Activated naive CD8-positive, alpha-beta T cell treated with anti-CD3 and anti-CD28 coated beads, Interleukin-2, amount 50 U/mL, for 16 hours (primary cell): ENCODE measurements at places on chromosomes 1 and 21.

- no peak for DNase-seq
Measured at GRCh38 chr1:34060901-34061415, 104.1 kb downstream of the CSMD2 start.

DNA sequence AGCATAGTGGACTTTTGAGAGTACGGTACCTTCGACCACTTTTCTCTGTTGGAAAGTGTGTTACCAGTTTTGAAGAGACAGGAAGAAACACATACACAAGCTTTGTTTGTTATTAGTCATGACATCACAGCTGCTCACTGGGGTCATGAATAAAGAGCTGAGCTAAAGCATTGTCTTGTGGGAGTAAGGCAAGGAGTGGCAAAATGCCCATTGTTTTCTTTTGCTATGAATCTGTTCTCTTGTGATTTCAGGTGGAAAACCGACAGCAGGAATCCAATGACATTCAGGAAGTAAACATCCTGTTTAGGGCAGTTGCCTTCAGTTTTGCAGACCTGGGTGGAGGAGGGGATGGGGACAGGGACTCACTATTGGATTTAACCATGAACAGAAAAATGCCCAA is 66.2 kb downstream of the RGL1 start:
- no peak for DNase-seq

DNA sequence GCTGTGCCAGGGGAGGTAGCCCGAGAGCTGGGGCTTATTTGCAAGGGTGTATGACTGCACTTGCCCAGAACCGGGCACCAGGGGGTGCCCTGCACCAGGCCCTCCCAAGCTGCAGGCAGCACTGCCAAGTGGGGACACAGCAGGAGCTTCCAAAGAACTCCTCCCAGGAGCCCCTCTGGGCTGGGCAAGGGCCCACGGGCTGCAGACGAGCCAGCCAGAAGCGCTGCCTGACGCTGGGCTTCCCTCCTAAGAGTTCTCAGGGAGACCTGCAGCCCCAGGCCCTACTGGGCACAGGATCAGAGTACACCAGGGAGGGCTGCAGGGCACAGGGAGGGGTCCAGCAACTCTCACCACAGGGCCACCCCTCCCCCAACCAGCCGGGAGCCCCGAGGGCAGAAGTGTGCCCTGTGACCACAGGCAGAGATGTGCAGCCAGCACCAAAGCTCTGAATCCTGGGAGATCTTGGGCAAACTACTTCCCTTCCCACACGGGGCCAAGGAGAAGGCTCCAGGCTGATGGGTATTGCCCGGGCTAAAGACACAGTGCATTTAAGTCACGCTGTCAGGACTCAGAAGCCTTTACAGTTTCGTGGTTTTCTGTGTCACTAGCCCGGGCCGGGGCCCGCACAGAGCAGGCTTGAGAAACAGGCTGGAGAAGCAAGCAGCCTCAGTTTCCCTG is 63.4 kb downstream of the KCNAB2 start:
- no peak for DNase-seq

DNA sequence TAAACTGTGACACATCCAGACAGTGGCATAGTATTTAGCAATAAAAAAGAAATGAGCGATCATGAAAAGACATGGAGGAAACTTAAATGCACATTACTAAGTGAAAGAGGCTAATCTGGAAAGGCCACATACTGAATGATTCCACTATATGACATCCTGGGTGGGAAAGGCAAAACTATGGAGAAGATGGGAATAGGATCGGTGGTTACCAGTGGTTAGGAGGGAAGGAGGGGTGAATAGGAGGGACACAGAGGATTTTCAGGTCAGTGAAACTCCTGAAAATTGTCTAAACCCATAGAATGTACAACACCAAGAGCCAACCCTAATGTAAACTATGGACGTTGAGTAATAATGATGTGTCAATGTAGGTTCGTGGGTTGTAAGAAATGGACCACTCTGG is 13.8 kb downstream of the AGT start:
- DNase-seq = no peak

DNA sequence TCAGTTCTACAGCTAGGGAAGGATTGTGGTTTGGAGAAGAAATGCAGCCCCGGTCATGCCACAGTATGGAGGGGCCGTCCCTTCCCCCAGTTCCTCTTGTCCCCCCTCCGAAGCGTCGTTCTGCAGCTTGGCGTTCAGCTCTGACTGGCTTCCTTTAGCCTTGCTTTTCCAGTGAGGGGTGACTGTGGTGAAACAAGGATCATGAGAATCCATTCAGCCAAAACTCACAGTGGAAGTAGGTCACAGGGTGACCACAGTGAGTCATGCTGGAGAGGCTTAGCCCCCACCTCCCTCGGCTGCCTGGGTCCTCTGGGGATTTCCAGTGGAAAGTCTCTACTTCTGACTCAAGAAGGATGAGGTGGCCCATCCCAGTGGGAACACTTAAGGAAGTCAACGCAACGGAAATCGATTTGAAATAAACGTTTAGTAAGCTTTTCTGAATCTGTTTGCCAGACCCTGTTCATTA is 37.3 kb upstream of the COL6A2 start:
- DNase-seq = no peak

- no peak for DNase-seq
Measured at GRCh38 chr1:23585321-23586022, 26.2 kb upstream of the ID3 start.

GRCh38 chr1:94531664-94532063 is 9.9 kb downstream of the F3 start:
- DNase-seq = no peak

GRCh38 chr1:111747282-111747734 is 8.1 kb upstream of the INKA2 start:
- no peak for DNase-seq

DNA sequence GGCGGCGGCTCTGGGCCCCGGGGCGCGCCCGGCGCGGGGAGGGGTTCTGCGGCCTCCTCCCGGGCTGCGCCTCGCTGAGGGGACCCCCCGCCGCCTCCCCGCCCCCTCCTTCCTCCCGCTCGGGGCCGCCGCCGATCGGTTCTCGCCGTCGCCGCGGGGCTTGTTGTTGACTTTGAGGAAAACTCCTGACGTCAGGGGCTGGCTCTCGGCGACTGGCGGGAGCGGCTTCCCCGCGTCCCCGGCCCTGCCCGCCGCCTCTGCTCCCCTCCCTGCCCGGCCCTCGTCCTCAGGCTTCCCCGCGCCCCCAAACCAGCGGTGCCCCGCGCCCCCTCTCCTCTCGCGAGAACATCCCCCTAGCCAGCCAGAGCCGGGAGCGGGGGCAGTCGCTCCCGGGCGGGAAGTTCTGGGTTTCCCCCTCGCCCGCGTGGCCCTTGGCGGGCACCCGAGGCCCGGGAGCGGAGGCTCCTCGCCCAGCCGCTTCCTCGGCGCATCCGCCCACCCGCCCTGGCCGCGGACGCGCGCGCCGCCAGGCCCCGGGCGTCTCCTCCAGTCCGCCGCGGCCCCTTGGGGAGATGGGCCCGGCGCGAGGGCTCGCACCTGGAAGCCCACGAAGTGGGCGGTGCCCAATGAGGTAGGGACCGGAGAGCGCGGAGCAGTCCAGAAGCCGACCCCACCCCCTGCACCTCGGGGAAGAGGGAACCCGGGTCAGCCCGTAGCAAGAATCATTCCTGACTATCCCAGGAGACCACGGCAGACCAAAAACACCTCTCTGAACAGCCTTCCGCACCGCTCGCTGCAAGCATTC is 611 bp upstream of the AKT3 start:
- DNase-seq = peak; percentile 70

DNA sequence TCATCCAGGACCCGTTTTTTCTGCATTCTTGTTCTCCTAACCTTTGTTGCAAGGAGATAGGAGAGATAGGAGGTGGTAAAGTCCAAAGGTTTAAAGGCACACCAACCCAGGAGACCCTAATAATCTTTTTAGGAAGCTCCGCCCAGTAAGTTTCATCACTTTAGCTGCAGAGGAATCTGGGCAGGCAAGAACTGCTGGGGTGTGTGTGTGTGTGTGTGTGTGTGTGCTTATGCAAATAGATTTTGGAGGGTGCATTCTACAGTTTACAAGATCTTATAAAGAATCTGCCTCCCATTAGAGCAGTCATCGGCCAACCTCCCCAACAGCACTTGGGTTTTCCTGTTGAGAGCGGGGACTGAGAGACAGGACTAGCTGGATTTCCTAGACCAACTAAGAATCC is 3.9 kb upstream of the IL10 start:
- no peak for DNase-seq

GRCh38 chr1:42380586-42381279 is at the start of gene RIMKLA:
RIMKLA (plus strand) TSS chr1:42380792; CDS start chr1:42380935, 143 bp downstream.
- DNase-seq = peak; percentile 10
